ENCODE measurements at places on chromosomes 13 and 19.

DNA sequence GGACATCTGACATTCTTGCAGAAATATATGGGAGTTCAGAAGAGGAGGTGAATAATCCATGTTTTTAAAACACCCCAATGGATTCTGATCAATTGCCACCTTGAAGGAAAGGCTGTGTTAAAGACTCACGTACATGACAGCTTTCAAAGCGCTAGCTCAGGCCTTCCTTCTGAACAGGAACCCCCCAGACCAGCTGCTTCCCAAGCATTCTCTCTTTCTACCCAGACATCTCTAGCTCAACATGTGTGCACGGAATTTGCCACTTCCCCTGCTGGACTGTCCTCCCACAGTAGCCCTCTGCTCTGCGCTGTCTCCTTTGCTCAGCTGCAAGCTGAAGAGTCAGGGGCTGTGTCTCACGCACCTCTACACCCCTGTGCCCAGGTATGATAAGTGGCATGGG lies 54.5 kb downstream of the STK24 start:
- DNase-seq, result no peak

GRCh38 chr13:97567510-97568243 lies 133.7 kb downstream of the RAP2A start:
- no peak for DNase-seq

DNA sequence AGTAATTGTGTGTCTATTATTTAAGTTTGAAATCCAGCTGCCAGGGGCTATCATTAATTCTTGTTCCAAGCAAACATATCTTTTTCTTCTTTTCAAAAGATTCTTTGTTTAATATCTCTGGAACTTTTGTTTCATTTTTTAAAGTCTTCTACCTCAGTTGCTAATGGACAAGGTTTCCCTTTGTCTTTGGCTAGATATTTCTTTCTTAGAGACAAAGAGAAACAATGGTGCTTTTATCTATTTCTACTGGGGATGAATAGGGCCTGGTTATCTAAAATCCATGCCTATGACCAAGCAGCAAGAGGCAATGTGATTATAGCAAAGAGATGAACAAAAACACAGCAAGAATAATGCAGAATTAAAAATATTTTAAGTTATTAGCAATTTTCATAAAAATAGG lies 661.3 kb upstream of the KLF12 start:
- no peak for DNase-seq

DNA sequence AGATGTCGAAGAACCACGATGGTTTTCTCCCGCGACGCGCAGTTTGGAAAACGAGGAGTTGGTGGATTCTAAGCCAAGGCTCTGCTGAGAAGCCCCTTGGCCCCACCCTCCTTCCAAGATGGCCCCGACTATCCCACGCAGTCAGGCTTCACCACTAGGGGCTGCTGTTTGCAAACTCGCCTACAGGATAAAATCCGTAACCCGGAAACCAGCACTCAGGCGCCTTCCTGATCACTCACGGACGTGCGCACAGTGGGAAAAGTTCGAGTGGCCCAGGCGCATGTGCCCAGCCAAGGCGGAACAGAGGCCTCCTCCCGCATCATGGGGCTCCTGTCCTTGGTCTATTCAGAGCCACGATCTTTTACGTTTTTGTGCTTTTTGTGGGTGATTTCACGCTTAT lies 19.2 kb upstream of the UQCR11 start:
- DNase-seq, result no peak

- no peak for DNase-seq
Observed at GRCh38 chr13:31119966-31120700, 41.6 kb downstream of the HSPH1 start.

GRCh38 chr13:53197424-53197823 lies 168.8 kb downstream of the OLFM4 start:
- DNase-seq, result no peak

DNA sequence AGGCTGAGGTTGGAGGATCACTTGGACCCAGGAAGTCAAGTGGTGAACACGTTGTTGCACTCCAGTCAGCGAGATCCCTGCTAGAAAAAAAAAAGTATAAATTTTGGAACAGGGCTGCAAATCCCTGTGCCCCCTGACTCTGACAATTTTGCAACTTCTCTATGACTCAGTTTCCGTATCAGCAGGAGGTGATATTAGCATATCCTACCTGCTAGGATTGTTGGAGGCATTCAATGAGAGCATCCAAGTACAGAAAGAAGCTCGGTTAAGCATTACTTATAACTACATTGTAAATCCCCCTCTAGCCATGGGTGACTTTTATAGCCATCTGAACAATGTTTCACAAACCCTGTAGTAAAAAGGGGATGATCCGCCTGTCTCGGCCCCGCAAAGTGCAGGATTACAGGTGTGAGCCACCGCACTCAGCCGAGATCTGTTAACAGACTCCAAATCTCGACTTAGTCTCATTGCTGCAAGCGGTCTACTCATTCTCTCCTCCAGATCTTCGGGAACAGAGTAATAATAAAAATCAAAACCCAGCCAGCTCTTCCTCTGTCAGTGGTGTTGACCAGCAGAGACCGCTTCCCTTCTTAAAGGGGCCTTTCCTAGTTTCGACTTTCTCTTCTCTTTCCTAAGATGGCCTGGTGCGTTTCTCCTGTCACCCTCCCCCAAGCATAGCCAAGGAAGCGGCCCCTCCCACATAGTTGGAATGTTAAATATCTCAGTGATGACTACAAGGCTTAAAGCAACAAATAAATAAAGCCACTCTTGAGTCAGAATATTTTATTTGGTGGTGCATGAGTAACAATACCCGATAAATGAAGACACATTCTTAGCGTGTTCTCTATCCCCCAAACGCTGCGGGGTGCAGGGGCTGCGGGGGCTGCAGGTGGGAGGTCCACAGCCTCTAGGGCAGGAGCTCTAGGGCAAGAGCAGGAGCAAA lies 10.3 kb upstream of the BICRA start:
- no peak for DNase-seq

GRCh38 chr13:51501096-51501495 lies 48.3 kb upstream of the INTS6 start:
- DNase-seq, result no peak

DNA sequence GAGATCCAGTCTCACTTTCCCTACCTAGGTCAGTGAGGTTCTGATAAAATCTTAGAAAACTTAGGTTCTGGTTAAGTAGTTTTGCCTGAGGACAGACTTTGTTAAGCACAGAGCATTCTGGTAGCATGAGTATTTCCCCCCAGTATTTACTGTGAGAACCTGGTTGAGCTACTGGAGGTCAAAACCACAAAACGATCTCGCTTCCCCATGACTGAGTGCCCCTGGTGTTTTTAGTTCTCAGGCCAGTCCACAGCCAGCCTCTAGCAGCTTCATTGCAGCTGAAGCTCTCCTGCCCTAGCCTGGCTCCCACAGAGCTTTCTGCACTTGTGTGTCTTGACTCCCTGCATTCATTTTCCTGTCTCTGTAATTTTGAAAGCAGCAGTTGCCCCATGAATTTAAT lies 1138.2 kb downstream of the UQCRFS1 start:
- no peak for DNase-seq

- DNase-seq, result no peak
Observed at GRCh38 chr13:79918620-79919019, 422.3 kb downstream of the SPRY2 start.

GRCh38 chr13:62046512-62046911 lies 630.9 kb upstream of the PCDH20 start:
- DNase-seq, result no peak

DNA sequence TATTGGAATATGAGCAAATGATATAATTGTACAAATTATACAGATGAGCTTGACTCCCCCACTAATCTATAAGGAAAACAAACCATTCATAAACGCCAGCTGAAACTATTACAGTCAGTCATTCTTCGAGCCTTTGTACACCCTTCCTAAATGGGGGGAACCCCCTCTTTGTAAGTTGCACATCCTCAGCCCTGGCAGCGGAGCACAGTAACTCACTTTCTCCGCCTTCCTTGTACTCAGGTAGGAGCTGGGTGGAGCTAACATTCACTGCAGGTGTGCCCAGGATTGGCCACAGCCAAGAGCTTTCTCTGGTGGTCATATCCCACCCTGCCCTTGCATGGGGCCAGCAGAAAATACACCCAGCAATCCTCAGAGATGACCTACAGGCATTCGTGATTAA lies 28.6 kb downstream of the PIN1 start:
- no peak for DNase-seq

DNA sequence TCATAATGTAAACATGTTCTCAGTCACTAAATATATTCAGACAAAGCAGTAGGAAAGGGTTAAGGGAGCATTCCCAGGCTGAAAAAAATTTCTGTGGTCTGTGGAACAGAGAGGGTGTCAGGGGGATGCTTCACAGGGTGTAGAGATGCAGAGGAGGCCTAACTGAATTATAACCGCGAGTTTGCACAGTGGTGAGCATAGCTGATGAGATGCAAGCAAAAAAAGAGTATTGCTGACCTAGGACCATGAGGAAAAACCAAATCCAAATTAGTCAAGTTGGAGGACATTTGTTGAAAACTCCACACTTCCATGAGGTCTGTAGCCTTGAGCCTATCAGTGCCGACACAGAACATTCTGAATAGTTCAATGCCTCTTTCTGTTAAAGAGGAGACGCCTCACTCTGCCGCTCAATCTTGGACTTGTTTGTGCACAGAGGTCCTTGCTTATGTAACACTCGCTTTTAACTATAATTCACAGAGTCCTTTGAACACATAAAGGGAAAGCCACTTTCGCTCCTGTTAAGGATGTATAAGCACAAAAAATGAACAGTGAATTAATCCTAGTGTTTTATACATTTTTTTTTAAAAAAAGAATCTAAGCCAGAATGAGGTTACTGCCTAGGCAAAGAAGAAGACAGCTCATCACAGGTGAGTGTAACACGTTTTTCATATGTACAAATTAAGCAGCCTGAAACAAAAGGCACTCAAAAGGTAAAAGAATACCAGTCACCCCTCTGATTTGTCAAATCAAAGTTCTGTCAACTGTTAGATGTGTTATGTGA lies 25.8 kb upstream of the INTS6 start:
- no peak for DNase-seq

GRCh38 chr19:16920816-16921529 lies 32.2 kb downstream of the F2RL3 start:
- DNase-seq, result no peak

DNA sequence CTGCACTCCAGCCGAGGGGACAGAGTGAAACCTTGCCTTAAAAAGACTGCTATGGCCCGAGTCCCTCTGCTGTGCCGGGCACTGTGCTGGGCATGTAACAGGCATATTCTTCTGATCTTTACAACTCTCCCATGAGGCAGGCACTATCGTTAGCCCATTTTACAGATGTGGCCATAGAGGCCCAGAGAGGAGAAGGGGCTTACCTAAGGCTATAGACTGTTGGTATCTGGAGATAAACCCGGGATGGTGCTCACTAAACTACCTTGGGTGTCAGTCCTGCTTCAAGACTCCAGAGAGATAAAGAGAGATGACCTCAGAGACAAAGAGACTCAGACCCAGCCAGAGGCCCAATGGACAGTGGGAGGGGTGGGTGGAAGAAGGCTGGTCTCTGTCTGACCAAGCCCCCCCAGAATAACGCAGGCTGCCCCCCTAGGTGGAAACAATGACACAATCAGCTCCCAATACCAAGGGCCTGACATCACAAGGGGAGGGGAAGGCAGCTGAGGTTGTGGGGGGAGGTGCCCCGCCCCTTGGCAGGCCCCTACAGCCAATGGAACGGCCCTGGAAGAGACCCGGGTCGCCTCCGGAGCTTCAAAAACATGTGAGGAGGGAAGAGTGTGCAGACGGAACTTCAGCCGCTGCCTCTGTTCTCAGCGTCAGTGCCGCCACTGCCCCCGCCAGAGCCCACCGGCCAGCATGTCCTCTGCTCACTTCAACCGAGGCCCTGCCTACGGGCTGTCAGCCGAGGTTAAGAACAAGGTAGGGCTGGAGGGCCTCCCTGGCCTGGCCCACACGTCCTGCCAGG lies at the start of gene CNN1:
Gene CNN1, plus strand, starts transcription at position 620 of the 805 bp plus-strand sequence. Its CDS starts 77 bp downstream, at position 697.
- DNase-seq, result no peak

DNA sequence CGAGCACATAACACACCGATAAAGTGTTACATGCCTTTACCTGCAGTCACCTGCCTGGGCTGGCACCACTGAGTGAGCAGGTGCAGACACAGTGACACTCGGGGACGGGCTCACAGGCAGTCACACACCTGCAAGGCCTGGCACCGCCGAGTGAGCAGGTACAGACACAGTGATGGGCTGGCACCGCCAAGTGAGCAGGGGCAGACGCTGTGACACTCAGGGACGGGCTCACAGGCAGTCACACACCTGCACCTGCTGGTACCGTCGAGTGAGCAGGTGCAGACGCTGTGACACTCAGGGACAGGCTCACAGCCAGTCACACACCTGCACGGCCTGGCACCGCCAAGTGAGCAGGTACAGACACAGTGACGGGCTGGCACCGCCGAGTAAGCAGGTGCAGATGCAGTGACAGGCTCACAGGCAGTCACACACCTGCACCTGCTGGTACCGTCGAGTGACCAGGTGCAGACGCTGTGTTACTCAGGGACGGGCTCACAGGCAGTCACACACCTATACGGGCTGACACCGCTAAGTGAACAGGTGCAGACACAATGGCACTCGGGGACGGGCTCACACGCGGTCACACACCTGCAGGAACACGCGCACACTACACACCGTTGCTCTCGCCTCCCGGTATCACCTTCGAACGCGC lies 470 bp downstream of the ZNF835 start:
- no peak for DNase-seq

DNA sequence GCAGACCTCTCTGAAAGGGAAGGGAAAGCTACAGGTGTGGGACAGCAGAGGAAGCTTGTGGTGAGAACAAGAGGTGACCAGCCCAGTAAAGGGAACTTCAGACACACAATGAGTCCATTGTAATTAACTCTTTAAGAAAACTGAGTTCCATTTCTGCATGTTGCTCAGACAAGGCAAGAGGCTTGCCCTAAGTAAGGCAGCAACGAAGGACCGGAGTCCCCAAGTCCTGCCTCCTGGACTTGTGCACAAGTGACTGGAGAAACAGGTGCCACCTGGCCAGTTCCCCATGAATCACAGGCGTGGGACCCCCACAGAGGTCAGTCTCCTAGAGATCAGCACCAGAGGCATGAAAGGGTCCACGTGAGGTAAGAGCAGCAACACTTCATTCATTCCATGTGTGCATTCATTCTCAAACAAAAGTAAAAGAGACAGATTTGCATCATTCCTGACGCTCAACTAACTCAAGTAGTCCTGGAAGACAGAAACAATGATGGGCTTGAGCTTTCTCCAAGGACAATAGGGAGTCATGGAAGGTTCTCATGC lies 14.7 kb upstream of the SIGLEC6 start:
- no peak for DNase-seq

GRCh38 chr19:48271531-48272151 lies 1.8 kb downstream of the ZNF114 start:
- no peak for DNase-seq

DNA sequence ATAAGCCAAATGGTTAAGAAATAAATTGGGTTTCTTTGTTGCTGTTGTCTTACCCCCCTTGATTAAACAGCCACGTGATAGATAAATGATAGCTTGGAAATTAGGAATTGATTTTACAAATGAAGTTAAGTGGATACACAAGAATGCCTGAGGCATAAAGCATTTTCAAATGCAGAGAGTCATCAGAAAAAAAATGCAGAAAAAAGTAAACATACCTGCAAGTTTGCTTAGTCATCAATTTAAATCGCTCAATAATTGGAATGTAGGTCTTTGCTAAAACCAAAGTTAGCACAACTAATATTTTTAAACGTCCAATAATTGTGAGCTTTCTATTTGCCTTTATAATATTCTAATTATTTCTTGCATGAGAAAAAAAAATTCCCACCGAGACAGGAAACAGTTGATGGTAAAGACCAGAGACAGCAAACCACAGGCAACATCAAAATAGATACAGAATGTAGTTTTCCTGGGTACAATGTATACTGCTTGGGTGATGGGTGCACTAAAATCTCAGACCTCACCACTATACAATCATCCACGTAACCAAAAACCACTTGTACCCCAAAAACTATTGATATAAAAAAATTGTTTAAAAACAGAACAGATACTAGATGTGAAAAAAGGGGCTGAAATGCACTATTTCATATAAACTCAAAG lies 924.0 kb downstream of the PCDH9 start:
- DNase-seq, result no peak

Data from esophagus squamous epithelium (tissue), 5 donors.